ENCODE measurements at places on chromosomes 13 and 19.

GRCh38 chr13:29020314-29020713 lies 200.2 kb downstream of the MTUS2 start:
- no peak for DNase-seq

DNA sequence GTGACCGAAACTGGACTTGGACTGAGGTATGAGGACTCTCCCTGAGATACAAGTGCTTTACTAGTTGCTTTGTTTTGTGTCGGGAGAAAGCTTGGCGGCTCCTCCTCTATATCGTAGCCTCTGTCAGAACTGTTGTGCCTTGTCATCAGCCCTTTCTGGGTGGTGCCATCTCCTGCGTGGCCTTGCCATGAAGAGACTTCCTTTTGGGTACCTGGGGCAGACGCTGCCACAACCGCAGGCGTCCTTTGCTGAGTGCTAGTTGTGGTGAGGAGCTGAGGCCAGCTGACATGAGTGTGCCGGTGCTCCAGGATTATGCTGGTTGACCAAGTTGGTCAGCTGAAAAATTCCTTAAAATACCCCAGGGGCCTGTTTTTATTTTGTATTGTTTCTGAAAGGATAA lies 124.5 kb downstream of the AKAP11 start:
- DNase-seq, result peak; percentile 23

- DNase-seq, result no peak
Observed at GRCh38 chr13:100898431-100898830, 223.8 kb upstream of the TMTC4 start.

- no peak for DNase-seq
Observed at GRCh38 chr19:40661616-40662015, 28.8 kb downstream of the NUMBL start.

DNA sequence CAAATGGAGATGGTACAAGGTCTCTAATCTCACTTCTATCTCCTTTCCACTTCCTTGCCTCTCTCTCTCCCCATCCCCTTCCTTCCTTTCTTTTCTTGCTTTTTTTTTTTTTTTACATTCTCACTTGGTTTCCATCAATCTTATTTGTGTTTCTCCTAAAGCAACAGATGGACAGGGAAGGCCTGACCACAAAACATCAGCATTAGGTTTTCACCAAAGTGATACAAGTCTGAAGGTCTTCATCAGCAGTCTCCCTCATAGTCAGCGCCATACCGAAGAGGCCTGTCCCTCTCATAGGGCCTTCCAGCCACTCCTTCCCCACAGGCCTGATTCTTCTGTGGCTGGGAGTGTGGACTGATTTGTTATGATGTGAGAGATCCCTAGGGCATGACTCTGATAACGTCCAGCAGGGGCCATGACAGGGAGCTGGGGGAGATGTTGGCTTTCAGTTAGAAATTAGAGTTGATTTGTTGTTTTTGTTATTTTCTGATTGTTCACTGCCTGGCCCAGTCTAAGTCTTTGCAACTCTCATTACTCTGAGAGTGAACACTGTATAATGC lies 158.7 kb downstream of the SLC7A1 start:
- peak; percentile 39 for DNase-seq

All from M059J (cell line).